ENCODE measurements at places on chromosomes 2 and 18.

- no peaks in the 10 kb centered on the region for H3K27me3 ChIP-seq
- no peak for DNase-seq
- no peak overlapping the region for H3K27ac ChIP-seq
Observed at GRCh38 chr2:12212841-12213597, 466.6 kb downstream of the LPIN1 start.

GRCh38 chr18:468955-469790 is 31.3 kb downstream of the COLEC12 start:
- H3K27me3 ChIP-seq, result no peaks in the 10 kb centered on the region
- H3K36me3 ChIP-seq, result no peaks in the 10 kb centered on the region
- H3K4me3 ChIP-seq, result no peak overlapping the region
- no peak for DNase-seq

- H3K27me3 ChIP-seq, result no peaks in the 10 kb centered on the region
- DNase-seq, result no peak
- no peaks in the 10 kb centered on the region for H3K4me1 ChIP-seq
- H3K27ac ChIP-seq, result no peak overlapping the region
- no peaks in the 10 kb centered on the region for H3K36me3 ChIP-seq
- no peak overlapping the region for H3K4me3 ChIP-seq
Observed at GRCh38 chr18:35164133-35164532, 76.7 kb upstream of the ZNF397 start.

DNA sequence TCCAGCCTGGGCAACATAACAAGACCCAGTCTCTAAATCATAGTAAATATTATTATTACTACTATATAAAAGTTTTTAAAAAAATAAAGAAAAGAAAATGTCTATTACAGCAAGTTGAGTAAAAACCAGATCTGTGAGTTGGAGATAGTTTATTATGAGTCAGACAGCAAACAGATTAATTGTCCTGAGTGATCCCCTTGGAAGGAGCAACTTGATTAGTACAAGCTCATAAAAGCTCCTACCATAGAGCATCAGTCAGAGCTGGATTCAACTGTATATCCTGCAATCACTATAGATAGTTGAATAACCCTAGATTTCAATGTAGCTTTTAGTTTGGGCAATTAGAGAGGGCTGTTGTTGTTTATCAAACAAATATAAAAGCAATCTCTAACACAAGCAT is 84.1 kb downstream of the TRABD2A start:
- H3K27ac ChIP-seq, result no peak overlapping the region
- H3K4me1 ChIP-seq, result no peaks in the 10 kb centered on the region
- no peaks in the 10 kb centered on the region for H3K27me3 ChIP-seq
- DNase-seq, result no peak
- H3K36me3 ChIP-seq, result no peaks in the 10 kb centered on the region

DNA sequence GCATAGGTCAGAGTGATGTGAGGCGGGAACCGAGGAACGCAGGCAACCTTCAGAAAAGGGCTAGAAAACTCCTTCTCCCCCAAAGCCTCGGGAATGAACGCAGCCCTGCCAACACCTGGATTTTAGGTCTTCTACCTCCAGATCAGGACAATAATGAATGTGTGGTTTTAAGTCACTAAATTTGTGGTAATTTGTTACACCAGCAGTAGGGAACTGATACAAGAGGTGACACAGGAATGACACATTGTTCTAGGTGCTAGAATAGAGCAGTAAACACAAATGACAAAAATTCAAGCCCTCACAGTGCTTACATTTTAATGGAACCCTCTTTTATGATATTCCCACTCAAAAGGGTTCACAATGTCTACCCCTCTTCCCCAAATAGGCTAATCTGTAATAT is 39.2 kb upstream of the EML4 start:
- H3K27ac ChIP-seq, result no peak overlapping the region
- H3K36me3 ChIP-seq, result no peaks in the 10 kb centered on the region
- peaks cover 16% of the 10 kb centered on the region for H3K4me1 ChIP-seq

- no peaks in the 10 kb centered on the region for H3K36me3 ChIP-seq
- no peak overlapping the region for H3K27ac ChIP-seq
- no peak overlapping the region for H3K4me3 ChIP-seq
- no peaks in the 10 kb centered on the region for H3K27me3 ChIP-seq
- no peaks in the 10 kb centered on the region for H3K4me1 ChIP-seq
Observed at GRCh38 chr2:168698969-168699368, 103.5 kb upstream of the NOSTRIN start.

DNA sequence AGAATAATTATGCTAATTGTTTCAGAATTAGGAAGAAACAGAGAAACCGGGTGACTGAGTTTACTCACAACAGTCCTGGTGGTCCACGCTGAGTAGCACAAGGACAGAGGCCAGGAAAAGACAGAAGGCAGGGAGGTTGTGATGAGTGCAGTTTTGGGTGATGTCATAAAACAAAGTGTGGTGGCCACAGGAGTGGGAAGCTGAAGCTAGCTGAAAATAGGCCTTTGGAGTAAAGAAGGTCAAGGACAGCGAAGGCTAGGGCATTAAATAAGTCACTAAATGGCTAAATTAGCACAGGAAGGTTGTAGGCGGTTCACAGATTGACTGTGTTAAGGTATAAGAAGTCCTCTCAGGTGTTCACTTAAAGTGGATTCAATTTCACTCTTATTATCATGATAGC is 120.9 kb upstream of the TTN start:
- no peaks in the 10 kb centered on the region for H3K27me3 ChIP-seq
- no peak overlapping the region for H3K27ac ChIP-seq
- H3K4me1 ChIP-seq, result no peaks in the 10 kb centered on the region
- H3K4me3 ChIP-seq, result no peak overlapping the region
- no peaks in the 10 kb centered on the region for H3K36me3 ChIP-seq
- DNase-seq, result no peak

- peaks cover 2% of the 10 kb centered on the region for H3K4me1 ChIP-seq
- H3K27ac ChIP-seq, result no peak overlapping the region
- no peaks in the 10 kb centered on the region for H3K27me3 ChIP-seq
- no peaks in the 10 kb centered on the region for H3K36me3 ChIP-seq
- no peak overlapping the region for H3K4me3 ChIP-seq
- no peak for DNase-seq
Observed at GRCh38 chr2:55511508-55512124, 7.9 kb upstream of the CFAP36 start.

DNA sequence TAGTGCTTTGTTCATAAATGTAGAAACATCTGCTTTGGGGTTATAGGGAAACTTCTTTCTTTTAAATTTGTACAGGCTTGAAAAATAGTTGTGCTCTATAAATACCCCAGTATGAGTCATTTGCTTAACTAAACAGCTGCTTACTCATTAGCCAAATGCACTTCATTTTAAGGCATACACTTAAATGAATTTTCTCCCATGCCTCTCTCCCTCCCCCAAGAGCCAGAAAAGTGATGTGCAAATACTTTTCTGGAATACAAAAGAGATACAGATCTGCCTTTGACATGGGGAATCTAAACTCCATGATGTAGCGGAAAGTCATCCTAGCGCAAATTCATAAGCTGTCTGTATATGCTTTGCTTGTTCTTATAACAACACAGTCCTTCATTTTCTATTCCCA is 469.4 kb downstream of the DLGAP1 start:
- H3K4me3 ChIP-seq, result no peak overlapping the region
- H3K36me3 ChIP-seq, result no peaks in the 10 kb centered on the region
- H3K27me3 ChIP-seq, result no peaks in the 10 kb centered on the region
- H3K4me1 ChIP-seq, result peaks cover 7% of the 10 kb centered on the region

GRCh38 chr2:182910965-182911364 is 44.5 kb upstream of the FRZB start:
- H3K36me3 ChIP-seq, result no peaks in the 10 kb centered on the region
- no peak overlapping the region for H3K4me3 ChIP-seq
- no peak overlapping the region for H3K27ac ChIP-seq
- no peak for DNase-seq
- peaks cover 15% of the 10 kb centered on the region for H3K4me1 ChIP-seq

GRCh38 chr2:101064868-101065549 is 62.9 kb downstream of the RPL31 start:
- DNase-seq, result no peak
- peaks cover 14% of the 10 kb centered on the region for H3K4me1 ChIP-seq
- no peaks in the 10 kb centered on the region for H3K27me3 ChIP-seq
- no peaks in the 10 kb centered on the region for H3K36me3 ChIP-seq
- H3K27ac ChIP-seq, result no peak overlapping the region

GRCh38 chr18:7470101-7470500 is 97.0 kb upstream of the PTPRM start:
- no peaks in the 10 kb centered on the region for H3K27me3 ChIP-seq
- no peaks in the 10 kb centered on the region for H3K36me3 ChIP-seq
- no peaks in the 10 kb centered on the region for H3K4me1 ChIP-seq
- no peak overlapping the region for H3K27ac ChIP-seq
- DNase-seq, result no peak

- no peaks in the 10 kb centered on the region for H3K36me3 ChIP-seq
- H3K27ac ChIP-seq, result no peak overlapping the region
- DNase-seq, result no peak
- H3K27me3 ChIP-seq, result no peaks in the 10 kb centered on the region
Observed at GRCh38 chr2:198062826-198063225, 258.4 kb downstream of the PLCL1 start.

Data from thoracic aorta (tissue), 2 donors.